NCI-H2029 treated with DMSO at 0.1 percent for 48 hours (cell line): ENCODE measurements at places on chromosomes 16 and 17.

- no peak for DNase-seq
Measured at GRCh38 chr17:21034340-21035235, 8.2 kb downstream of the USP22 start.

GRCh38 chr17:28334666-28335200 is 539 bp downstream of the IFT20 start:
- DNase-seq = no peak

DNA sequence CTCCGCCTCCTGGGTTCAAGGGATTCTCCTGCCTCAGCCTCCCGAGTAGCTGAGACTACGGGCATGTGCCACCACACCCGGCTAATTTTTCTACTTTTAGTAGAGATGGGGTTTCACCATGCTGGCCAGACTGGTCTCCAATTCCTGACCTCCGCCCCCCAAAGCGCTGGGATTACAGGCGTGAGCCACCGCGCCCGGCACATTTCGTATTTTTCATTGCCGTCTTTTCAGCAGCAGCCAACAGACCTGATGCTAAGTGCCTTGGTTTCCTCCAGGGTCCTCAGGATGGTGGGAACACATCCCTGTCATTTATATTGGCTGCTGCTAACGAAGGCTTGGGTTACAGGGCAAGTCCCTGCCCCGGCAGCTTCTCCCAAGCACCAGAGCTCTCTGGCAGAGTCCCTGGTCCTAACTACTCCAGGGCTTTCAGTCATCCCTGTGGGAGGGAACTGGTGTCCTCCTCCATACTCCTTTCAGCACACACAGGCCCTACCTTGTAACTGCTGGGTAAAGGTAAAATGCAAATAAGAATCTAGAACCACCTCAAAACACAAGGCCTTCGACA is 1.5 kb upstream of the RNF157 start:
- no peak for DNase-seq

- no peak for DNase-seq
Measured at GRCh38 chr16:89119661-89120141, 26.0 kb downstream of the ACSF3 start.

- no peak for DNase-seq
Measured at GRCh38 chr16:85546585-85547447, 66.3 kb upstream of the GSE1 start.

- DNase-seq = no peak
Measured at GRCh38 chr17:80604670-80605010, 60.0 kb downstream of the RPTOR start.

GRCh38 chr17:39926588-39927100 is 757 bp downstream of the ORMDL3 start:
- DNase-seq = no peak

GRCh38 chr17:39002991-39003715 is 36.0 kb upstream of the FBXO47 start:
- DNase-seq = no peak

GRCh38 chr16:86157616-86158247 is 258.8 kb downstream of the IRF8 start:
- no peak for DNase-seq

DNA sequence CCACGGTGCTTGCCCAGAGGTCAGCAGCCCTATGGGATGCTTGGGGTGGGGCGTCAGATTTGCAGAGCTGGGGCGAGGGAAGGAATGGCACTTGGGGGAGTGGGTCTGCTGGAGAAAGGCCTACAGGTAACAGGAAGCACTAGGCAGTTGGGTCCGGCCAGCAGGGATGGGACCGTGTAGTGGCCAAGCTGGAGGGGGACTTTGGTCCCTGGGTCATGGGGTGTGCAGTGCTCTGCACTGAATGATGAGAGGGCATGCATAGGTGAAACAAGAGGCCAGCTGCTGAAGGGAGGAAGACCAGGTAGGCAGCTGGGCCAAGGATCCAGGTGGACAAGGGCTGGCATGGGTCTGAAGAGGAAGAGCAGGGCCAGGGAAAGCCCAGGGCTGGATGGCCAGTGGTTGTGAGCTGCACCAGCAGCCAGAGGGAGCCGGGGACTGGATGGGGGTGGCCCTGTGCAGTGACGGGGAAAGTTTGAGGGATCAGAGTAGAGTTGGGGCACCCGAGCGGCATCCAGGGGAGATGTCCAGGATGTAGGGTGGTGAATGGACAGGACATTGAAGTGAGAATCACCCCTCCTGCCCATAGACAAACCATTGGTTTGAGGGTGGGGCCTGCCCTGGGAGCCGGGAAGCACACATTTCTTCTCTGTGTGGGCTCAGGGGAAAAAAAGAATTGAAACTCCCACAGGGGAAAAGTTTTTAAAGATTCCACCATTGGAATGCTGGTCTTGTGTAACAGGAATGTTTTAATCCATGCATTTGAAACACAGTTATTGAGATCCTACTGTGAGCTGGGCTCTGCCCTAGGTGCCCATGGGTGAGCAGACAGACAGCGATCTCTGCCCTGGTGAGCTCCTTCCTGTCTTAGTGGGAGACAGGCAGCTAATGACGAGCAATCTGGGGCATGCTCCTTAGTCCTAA is 25.1 kb downstream of the RAI1 start:
- DNase-seq = no peak

- no peak for DNase-seq
Measured at GRCh38 chr17:43524945-43525575, 21.1 kb downstream of the ETV4 start.

GRCh38 chr16:68402748-68403040 is 45.6 kb downstream of the SMPD3 start:
- DNase-seq = no peak

DNA sequence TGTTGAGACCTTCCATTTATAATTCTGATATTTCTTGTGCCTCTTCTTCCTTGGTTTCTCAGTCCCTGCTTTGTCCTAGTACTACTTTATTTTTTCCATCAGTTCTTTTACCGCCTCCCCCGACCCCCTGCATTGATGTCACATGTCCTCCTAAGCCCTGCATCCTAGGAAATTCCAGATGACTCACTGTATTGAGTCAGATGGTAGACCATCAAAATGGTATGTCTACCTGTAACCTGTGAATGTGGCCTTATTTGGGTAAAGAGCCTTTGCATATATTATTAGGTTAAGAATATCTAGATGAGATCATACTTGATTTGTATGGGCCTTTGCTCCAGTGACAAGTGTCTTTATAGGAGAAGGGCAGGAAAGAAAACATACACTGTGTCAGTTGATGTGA is 515.3 kb upstream of the CA10 start:
- no peak for DNase-seq

DNA sequence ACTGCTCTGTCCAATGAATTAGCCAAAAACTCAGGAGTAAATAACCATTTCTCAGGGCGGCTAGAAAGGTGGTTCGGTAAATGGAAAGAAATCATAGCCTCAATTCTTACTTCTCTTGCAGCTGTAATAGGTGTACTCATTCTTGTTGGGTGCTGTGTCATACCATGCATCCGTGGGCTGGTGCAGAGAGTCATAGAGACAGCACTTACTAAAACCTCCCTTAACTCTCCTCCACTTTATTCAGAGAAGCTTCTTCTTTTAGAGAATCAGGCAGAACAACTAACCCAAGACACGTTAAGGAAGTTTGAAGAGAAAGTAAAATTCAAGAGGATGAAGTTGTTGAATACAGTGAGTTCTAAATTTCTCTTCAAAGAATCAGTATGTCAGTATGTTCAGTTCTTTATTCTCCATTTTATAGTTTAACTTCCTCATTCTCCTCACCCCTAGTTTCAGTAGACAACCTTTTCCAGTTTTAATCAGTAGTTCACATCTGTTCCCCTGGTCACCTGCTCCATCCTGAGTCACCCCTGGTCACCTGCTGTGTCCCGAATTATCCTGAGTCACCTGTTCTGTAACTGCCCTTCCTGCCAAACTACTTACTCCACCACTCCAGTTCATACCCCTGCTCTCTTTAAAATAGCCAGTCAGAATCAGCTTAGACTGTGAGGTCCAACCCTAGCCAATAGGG is 85.9 kb downstream of the EMP2 start:
- no peak for DNase-seq

DNA sequence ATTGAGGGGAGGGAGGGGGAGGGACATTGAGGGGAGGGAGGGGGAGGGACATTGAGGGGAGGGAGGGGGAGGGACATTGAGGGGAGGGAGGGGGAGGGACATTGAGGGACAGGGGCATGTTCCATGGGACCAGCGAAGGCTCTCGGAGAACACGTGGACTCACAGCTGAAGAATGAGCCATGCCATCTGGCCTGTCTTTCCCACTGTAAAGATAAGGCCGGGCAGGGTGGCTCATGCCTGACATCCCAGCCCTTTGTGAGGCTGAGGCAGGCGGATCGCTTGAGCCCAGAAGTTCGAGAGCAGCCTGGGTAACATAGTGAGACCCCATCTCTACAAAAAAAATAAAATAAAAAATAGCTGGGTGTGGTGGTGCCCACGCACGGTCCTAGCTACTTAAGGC is 32.5 kb downstream of the RPH3AL start:
- DNase-seq = no peak

- no peak for DNase-seq
Measured at GRCh38 chr17:66713533-66714042, 121.3 kb upstream of the CACNG5 start.

DNA sequence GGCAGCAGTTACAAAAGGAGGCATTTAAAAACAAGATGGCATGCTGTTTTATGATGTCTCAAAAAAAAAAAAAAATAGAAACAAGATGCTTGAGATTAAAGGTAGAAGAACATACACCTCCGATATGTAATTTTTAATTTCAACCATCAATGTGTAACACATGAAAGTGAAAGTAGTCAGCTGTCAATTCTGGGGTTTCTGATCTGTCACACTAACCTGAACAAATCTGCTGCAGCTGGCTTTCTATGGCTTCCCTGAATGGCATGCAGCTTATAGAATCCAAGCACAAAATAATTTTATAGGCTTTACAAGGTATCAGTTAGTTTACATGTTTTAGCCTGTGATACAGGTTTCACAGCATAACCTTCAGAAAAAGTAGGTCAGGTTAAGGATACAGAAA is 13.5 kb downstream of the GLYR1 start:
- no peak for DNase-seq

DNA sequence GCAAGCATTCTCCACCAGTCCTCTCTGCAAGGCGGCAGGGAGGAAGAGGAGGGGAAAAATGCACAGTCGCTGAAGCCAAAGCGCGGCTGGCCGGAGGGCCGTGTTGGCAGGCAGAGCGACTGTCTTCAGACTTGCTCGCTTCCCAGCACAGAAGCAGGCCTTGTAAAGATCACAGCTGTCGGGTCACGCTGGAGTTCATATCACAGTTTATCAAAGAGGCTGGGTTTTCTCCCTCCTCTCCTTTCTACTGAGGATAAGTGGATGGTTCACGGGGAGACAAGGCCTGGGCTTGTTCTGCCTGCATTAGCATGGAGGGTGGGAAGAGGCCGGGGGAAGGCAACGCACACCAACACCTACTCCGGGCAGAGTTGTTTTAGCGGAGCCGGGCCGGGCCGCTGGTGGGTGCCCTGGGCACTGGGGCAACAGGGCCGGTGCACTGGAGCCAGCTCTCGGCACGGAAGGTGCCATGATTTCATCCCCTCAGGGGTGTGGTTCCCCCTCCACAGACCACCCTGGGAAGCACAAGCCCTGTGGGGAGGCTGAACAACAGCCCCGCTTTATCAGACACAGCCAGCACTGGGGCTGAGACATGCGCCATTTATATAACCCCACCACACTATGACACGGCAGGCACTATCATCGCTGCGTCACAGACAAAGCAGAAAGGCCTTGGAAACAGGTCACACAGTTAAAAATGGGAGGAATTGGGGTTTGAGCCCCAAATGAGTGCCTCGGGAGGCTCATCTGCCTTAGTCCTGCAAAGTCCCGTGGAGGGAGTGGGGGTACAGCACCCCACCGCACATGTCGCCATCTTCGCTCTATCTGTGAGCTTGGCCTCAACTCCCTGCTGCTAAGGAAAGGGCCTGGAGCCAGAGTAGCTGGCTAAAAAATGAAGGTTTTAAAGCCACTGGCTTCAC is 40.3 kb upstream of the MTSS2 start:
- DNase-seq = no peak

- DNase-seq = no peak
Measured at GRCh38 chr16:81646561-81646960, 132.5 kb upstream of the PLCG2 start.

- DNase-seq = no peak
Measured at GRCh38 chr17:68228817-68229570, 18.8 kb upstream of the AMZ2 start.

DNA sequence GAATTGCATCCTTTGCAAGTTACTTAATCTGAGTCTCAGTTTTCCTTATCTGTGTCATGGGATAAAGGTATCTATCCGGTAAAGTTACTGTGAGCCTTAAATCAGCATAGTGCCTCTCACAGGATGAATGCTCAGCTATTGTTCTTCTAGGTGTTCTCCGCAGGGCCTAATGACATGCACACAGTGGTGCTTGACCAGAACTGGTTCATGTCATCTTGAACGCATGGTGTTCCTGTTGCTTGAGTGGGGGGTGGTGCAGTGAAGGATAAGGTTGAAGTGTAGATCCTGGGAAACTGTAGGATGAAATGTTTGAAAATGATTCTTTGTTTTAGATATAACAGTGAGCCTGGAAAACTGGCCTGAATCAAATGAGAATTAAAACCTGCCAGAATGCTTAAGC is 4.0 kb downstream of the KRT40 start:
- no peak for DNase-seq

DNA sequence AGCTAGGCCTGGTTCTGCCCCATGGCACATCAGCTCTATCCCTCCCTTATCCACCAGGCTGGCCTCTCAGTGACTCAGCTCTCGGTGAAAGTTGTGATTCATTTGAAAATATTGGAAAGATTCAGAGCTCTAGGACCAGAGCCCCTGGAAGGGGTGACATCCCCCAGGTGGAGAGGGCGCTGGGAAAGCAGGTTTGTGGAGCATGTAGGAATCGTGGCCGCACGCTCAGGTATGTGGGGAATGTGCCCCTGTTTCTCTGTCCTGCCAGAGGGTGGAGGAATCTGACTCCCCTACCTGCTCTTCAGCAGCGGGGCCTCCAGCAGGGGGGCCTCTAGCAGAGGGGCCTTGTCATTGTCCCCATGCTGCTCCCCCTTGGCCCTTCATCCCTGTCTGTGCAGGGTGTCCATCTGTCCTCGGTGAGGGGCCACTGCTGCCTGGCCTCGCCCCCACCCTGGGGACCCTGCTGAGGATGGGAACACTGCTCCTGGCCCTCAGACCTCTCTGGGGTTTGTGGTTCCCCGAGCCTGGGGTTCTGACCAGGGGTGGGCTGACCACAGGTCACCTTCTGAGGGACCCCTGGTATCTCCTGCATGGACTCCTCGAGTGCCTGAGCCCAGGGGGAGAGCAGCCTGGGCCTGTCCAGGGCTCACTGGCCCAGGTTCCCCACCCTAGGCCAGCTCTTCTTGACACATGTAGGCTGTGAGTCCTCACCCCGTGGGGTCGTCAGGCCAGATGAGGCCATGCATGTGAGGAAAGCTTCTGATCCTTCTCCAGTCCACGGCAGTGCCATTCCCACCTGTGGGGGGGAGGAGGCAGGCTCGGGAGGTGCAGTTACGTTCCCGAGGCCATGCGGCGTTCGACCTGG is 47.5 kb downstream of the NT5M start:
- no peak for DNase-seq

GRCh38 chr16:89004209-89004831 is 27.3 kb upstream of the CBFA2T3 start:
- DNase-seq = no peak
